ENCODE measurements at places on chromosomes 7 and 10.

DNA sequence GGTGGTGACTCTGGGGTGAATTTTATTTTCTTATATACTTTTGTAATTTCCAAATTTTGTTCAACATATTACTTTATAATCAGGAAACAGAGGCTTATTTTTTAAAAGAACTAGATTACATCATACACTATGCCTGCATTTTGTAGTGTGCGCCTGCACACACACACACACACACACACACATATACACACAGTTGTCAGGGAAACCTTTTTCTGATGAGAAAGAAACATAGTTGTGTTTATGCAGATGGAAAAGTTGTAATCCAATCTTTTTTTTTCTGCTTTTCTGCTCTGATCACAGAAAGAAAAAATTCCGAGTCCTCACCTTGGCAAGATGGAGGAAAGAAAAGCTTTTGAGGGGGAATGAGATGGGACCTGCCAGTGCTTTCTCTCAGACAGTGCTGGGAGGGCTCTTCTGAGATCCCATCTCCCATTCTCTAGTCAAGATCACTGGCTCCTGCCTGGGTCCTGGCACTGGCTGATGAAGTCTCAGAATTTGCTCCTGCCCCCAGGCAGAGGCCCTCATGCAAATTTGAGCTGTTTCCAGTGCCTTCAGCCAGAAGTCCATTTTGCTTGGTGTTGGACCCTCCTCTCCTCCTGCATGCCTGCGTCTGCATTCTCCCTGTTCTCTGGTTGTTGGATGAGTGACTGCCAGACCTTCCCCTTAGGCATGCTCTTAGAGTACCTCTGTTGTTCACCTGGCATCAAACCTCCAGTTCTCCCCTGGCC is 59.7 kb downstream of the TLL2 start:
- no peak for DNase-seq

GRCh38 chr10:123016228-123016627 is 7.4 kb downstream of the ACADSB start:
- no peak for DNase-seq

GRCh38 chr10:97748116-97748515 is 11.2 kb downstream of the ZFYVE27 start:
- DNase-seq, result peak; percentile 76

- DNase-seq, result no peak
Measured at GRCh38 chr7:18387191-18387735, 108.3 kb upstream of the HDAC9 start.

- DNase-seq, result no peak
Measured at GRCh38 chr7:13293264-13294002, 606.0 kb downstream of the ARL4A start.
